Naive thymus-derived CD8-positive, alpha-beta T cell (primary cell): ENCODE measurements at places on chromosomes 1 and 21. TPM values are rescaled to one million over a fixed set of nuclear protein-coding genes. Genes with fewer than 3 reads are reported as not detected.

BCAN gene
- total RNA-seq: not detected

WNT3A gene
- total RNA-seq: not detected

MCOLN3 gene
- not detected for total RNA-seq

RBP7 gene
- total RNA-seq: not detected

AK5 gene
- 41.5 TPM for total RNA-seq

CHI3L1 gene
- not detected for total RNA-seq

CSF1 gene
- 0.27 TPM for total RNA-seq

FCRL4 gene
- total RNA-seq: not detected

- DNase-seq: no peak
Observed at GRCh38 chr1:172177849-172178248, 242.6 kb upstream of the C1orf105 start.

DNA sequence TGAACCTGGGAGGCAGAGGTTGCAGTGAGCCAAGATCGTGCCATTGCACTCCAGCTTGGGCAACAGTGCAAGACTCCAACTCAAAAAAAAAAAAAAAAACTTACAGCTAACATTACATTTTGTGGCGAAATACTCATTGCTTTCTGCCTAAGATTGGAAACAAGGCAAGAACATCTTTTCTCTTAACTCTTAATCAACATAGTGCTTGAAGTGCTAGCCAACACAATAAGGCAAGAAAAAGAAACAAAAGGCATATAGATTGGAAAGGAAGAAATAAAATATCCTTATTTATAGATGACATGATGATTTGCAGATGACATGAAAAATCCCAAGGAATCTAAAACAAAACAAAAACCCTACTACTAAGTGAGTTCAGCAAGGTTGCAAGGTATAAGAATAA lies 24.6 kb upstream of the GJA9 start:
- DNase-seq: no peak

DNA sequence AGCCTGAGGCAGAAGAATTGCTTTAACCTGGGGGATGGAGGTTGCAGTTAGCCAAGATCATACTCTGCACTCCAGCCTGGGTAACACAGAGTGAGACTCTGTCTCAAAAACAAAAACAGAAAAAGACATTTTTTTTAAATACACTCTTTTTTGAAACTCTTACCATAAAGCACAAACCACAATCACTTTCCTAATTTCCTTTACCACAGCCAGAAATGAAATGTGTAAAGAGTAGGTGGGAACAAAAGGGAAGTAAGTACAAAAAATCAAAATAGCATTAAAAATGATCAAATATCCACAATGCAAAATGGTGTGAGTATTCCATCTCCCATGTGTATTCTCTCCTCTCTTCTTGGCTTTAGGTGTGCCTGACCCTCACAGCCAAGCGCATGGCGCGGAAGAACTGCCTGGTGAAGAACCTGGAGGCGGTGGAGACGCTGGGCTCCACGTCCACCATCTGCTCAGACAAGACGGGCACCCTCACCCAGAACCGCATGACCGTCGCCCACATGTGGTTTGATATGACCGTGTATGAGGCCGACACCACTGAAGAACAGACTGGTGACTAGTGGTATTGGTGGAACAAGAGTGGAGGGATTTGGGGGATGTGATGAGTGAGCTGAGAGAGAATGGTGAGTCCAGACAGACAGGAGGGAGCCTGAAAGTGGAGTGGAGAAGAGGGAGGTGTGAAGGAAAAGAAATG lies 14.9 kb downstream of the ATP1A4 start:
- DNase-seq: no peak

DNA sequence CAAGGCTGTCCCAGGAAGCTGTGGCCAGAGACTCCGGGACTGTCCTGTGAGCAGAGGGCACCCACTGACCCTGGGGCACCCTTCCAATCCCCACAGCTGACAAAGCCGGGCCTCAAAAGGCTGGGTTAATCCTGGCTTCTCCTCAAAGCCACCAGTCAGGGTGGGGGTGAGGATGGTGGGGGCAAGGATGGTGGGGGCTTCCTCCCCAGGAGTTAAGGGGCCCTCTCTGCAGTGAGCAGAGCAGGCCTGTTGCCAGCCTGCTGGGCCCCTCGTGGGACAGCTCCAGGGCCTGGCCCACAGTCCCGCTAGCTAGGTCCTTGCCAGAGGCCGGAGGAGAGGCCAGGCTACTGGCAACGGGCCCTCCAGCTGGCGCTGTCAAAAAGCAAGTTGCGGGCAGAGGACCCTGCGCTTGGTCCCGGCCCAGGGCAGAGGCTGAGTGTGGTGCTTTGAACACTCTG lies 37.9 kb upstream of the CCDC27 start:
- no peak for DNase-seq

DNA sequence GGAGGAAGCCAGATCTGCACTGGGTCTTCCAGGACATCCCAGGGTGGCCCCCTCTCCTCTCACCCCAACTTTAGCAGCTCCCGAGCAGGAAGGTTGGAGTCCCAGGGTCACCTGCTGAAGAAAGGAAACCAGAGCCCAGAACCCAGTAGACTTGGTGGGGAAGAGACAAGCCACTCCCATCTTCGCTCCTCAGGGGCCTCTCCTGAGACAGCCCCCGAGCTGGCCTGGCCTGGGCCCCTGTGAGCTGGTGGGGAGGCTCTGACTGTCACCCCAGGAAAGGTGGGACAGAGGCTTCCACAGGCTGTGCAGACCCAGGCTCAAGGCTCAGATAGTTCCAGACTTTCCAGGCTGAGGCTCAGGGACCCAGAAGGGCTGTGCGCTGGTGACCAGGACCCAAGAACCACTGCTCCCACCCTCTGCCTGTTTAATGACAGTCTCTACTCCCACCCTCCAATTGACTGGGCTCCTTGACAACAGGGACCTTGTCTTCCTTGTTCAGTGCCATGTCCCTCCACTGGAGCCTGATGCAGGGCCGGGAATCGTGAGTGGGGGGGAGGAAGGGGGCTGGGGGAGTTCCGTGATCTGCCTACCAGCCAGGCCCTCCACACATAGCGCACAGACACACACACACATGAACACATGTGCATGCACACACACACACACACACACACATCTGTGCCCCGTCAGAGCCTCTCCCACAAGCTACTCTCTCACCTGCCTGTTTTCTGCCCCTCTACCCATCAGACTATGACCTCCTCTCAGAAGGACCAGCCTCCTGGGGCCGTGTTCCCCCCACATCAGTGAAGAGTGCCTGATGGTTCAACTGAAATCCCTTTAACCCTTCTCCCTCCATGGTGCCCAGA lies 401.2 kb downstream of the MATN1 start:
- no peak for DNase-seq

- DNase-seq: no peak
Observed at GRCh38 chr1:36151134-36151844, 2.0 kb upstream of the TRAPPC3 start.

DNA sequence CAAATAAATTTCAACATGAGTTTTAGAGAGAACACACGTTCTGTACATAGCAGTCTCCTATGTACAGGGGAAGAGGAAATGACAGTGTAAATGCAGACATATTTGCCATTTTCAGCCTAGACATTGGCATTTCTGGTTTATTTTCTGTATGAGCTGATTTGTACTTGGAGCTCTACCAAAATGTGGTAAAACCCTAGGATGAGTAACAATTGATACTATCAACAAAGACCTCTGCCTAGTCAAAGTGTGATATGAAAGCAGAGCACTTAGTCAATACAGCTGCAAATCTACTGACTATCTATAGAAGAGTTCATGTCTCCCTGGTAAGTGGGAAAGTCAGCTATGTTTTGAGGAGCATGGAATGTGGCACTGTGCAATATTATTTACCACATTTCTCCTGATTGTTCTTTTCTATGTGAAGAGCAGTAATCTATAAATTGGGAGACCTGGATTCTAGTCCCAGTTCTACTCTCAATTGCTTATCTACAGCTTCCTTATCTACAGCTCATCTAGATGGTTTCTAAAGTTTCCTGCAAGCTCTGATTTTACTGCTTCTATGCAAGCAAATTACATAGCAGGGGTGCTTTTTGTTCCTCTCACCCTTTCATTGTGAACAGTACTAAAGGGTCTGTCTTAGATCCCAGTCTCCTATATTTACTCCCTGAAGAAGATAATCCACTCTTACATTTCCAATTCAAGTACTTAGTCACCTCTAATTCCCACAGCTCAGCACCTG lies 334.2 kb downstream of the NTNG1 start:
- DNase-seq: no peak

GRCh38 chr1:215772151-215772550 lies 205.0 kb downstream of the KCTD3 start:
- no peak for DNase-seq

DNA sequence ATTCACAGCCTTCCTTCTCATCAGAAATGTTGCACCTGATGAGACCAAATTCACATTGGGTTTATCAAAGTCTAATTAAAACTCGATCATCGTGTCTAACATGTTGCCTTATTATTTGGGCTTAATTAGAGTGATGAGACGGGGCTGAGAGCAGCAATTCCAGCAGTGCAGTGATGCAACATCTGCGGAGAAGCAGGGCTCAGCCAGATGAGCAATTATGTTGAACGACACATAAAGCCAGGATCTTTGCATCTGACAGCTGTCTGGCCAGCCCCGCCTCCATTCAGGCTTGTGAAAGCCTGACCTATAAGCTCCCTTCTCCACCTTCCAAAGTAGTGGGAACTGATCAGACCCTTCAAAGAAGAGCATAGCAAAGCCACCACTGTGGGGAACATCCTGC lies 109.8 kb downstream of the C1orf94 start:
- no peak for DNase-seq

DNA sequence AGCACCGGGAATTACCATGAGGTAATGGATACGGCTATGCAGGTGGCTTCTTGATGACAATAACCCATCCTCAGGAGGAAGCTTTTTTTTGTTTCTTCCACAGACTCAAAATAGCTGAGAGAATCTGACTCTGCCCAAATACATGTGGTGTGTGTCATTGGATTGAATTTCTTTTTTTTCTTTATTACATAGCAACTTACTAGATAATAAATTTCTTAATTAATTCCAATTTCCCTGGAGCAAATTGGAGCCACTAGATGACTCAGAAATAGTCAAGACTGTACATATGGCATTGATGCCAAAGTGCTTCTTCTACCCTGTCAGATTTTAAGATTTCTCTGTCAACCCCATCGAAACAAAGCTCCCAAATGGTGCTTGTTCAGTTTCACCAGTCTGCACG lies 42.7 kb downstream of the L1TD1 start:
- DNase-seq: no peak

GRCh38 chr1:247077876-247078257 lies 744 bp downstream of the ZNF670 start:
- no peak for DNase-seq

- no peak for DNase-seq
Observed at GRCh38 chr1:112396653-112397471, 848 bp downstream of the CTTNBP2NL start.

GRCh38 chr1:156420205-156421061 lies 51.4 kb downstream of the RHBG start:
- DNase-seq: no peak

DNA sequence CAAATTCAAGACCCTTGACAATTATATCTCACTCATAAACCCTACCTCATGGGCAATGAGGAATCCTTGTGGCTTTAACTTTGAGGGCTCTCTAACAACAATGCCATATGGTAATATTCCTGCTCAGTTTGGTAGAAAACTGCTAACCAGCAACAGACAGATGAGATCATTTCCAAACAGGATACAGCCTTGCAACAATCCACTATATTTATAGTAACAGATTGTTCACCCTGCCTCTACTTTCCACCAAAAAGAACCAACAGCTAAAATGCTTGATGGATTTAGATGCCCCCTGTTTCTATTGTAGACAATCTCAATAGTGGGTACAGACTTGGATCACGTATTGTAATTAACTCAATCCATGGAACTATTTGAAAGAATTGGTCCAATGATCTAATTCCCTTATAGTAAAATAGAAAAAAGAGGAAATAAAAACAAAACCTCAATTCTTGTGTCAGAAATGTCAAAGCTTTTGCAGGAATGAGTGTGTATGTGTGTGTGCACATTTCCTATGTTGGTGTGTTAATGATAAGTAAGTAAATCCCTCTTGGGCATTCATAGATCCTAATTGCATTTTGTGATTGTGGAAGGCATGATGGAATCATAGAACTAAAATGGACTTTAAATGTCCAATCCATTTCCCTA lies 100.0 kb upstream of the EDEM3 start:
- no peak for DNase-seq

GRCh38 chr1:57109247-57109646 lies 143.4 kb upstream of the C8B start:
- no peak for DNase-seq

GRCh38 chr1:46030876-46031660 lies 101.4 kb downstream of the PIK3R3 start:
- DNase-seq: no peak

GRCh38 chr1:60502506-60502905 lies 428.9 kb upstream of the C1orf87 start:
- DNase-seq: no peak

GRCh38 chr1:26078286-26079177 lies 11.1 kb upstream of the TRIM63 start:
- DNase-seq: no peak

GRCh38 chr1:92484472-92485380 lies 2.0 kb downstream of the GFI1 start:
- peak; percentile 52 for DNase-seq

DNA sequence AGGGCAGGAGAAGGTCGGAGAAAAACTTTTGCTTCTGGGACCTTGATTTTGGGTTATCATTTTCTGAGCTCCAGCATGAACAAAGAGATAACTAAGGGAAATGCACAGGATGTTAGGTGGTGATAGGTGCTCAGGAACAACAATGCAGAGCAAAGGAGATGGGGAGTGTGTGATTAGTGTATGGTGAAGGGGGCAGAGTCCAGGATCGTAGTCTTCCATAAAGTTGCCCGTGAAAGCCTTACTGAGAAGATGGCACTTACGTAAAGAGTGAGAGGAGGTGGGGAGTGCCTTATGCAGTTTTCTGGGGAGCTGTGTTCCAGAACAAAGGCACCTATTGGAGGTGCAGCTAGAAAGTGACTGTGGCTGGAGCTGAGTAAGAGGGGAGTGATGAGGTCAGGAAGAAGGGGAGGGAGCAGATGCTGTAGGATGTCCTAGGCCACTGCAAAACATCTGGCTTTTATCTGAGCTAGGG lies 11.6 kb downstream of the KCNK1 start:
- DNase-seq: no peak
